CD4-positive, alpha-beta T cell treated with Interleukin-21 for 1 hour (primary cell): ENCODE measurements at places on chromosomes 5 and 9.

- DNase-seq: no peak
Measured at GRCh38 chr5:124581738-124582560, 164.5 kb downstream of the ZNF608 start.

GRCh38 chr5:129405222-129405621 lies 54.9 kb upstream of the ADAMTS19 start:
- no peak for DNase-seq

GRCh38 chr5:176792655-176793342 lies 17.6 kb upstream of the UNC5A start:
- DNase-seq: no peak

DNA sequence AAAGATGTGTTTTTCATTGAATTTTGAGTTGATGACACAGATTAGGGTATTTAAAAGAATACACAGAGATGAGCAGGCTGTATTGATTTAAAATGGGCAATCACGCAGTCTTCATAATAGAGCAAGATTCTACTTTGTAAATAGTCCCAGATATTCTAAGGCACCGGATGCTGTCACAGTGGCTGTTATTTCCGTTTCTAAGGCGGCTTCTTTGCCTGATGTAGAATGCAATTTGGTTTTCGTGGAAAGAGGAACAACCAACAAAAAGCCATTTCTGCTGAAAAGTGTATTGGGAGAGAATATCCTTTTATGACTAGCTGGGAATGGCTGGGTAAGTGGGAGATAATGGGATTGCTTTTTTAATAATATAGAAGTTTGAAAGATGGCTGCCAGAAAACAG lies 17.5 kb downstream of the PRKACG start:
- no peak for DNase-seq
